ENCODE measurements at places on chromosomes 5 and 9.

DNA sequence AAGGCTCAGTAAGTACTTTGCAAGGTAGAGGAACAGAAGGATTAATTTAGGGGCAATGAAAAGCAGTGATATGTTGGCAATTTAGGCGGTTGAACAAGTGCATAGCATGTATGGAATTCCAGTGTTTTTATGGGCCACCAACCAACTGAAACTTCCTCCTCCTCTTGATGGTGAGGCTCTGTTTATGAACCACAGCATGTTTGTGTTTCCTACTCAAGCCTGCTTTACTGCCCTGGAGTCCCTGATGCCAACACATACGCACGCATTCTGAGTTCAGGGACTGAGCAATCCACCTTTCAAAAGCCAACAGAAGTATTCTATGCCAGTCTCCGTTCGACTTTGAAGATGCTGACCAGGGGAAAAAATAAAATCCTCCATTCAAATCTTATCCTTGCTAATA lies 417.5 kb downstream of the EFNA5 start:
- no peak for DNase-seq

DNA sequence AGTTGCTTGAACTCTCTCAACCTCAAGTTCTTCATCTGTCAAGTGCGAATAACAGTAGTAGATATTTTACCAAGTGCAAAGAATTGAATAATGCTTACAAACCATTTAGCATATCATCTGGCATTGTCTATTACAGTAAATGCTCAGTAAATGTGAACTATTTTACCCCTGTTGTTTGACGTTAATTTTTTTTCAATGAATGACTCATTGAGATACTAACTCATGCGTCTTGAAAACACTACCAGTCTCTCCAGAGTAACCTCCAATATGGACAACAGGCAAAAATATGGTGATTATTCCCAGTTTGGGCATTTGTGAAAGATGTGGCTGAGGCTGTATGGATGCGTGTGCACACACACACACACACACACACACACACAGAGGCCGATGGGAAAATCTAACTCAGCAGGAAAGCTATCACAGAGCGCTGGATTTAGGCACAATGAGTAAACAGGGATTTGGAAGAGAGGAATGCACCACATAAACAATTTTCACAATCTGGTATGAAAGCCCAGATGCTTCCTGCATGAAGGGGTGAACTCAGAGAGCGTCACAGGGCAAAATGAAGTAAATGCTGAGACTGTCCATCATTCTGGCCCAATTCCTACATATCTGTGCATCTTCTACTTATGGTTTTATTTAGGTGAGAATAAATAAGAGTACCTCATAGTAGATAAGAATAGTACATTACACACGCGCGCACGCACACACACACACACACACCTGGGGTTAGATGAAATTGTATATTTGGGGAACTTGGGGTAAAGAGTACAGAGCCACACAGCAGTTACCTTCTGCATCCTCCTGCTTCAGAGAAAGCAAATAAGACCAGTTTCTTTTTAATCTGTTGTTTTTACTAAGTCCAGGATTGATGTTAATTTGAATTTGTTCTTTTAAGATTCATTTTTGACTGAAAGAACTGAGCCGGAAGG lies 128.7 kb downstream of the PALM2AKAP2 start:
- no peak for DNase-seq

DNA sequence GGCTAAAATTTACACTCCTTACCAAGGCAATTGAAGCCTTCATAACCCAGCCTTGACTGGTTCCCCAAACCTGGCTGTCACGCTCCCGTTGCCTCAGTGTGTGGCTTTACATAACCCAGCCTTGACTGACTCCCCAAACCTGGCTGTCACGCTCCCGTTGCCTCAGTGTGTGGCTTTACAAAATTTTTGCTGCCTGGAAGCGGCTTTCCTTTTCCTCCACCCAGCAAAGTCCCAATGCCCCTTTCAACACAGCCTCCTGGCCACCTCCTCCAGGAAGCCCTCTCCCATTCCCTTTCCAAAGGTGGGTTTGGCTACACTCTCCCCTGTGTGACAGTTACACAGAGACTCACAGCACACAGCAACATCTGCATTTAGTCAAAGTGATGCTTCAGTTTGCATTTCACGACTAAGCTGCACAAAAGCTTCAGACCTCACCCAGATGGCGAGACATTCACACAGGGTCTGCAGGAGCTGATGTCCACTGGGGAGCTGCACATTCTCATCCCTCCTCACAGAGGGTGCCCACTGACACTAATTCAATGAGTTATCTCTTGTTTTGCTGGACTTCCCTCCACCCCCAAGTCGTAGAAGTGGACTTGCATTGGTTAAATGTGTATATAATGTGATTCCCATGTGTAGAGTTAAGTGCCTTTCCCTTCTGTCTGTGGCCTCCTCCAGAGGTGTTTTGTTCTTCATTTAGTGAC lies 156.6 kb upstream of the PHYKPL start:
- DNase-seq: no peak

GRCh38 chr5:33999978-34000377 lies 7.9 kb downstream of the AMACR start:
- DNase-seq: no peak

GRCh38 chr9:4503103-4503502 lies 12.8 kb downstream of the SLC1A1 start:
- DNase-seq: no peak

GRCh38 chr9:94823710-94824109 lies 97.2 kb downstream of the AOPEP start:
- no peak for DNase-seq

DNA sequence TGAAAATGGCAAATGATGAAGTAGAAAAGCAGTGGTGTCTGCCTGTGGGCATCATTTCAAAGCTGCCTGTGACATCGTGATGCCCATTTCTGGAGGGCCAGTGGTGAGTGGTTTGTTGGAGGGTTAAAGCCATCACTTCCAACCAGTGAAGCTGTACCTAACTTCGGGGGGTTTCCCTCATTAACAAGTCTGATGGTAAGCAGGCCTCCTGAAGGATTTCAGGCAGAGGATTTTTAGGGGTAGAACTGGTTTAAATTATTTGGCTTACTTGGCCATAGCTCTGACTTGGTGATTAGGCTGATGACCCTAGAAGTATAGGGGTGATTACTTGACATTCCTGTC lies 10.7 kb downstream of the TNFAIP8 start:
- DNase-seq: no peak

GRCh38 chr5:72251386-72251785 lies 68.7 kb downstream of the MRPS27 start:
- DNase-seq: no peak

DNA sequence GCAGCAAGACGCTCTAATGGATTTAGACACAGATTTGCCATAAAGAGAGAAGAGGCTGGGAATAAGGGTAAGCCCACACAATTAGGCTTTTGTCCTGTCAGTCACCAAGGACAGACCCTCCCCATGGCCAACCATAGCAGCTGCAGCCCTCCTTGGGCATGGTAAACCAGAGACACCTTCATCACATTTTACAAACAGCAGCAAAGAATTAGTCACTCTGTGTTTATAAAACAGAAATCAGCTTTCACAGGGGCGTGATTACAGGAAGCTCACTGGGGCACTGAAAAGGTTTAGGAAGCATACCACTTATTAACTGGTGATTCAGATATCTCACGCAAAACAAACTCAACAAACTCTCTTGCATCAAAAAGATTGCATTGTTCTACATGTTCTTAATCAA lies 37.3 kb upstream of the ZNF622 start:
- no peak for DNase-seq

GRCh38 chr9:36118706-36119105 lies 17.8 kb upstream of the GLIPR2 start:
- DNase-seq: no peak

DNA sequence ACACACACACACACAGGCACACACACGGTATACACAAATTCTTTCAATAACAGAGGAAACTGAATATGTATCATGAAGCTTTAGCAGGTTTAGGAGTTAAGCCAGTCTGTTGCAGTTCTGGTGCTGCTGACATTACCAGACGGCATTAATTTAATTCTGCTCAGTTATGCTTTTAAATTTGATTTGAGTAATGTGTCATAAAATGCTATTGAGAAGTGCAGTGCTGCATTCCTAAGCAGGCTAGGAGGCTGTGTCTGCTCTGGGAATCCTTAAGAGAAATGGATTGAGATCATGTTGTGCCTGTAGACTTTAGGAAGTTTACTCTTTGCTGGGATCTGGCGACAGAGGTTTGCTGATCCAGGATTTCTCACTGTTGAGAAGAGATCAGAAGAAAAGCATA lies 733.8 kb downstream of the BRINP1 start:
- no peak for DNase-seq

- DNase-seq: no peak
Measured at GRCh38 chr9:136017289-136018190, 56.4 kb upstream of the UBAC1 start.

DNA sequence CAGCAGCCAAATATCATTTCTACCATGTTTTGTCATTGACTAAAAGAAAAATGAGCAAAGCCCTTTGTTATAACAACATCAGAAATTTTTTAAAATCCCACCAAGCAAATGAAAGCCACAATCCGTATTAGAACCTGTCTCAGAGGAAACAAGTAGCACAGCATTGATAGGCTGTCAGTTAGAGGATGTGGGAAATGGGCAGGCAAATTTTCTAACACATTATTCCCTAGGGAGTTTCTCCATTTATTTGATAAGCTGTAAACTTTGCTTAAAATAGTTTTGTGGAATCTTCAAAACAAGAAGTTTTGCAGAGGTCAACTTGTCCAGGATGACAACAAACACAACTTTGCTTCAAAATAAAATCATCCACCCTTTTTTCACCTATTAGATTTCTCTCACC lies 53.6 kb upstream of the APC start:
- DNase-seq: no peak

- DNase-seq: no peak
Measured at GRCh38 chr5:52787600-52788504, at the start of the genes ITGA1 and PELO. TSS of gene ITGA1 (plus strand) at chr5:52787916. CDS start at chr5:52788354, 438 bp downstream. TSS of gene PELO (plus strand) at chr5:52787916. CDS start at chr5:52800395, 12,479 bp downstream.

DNA sequence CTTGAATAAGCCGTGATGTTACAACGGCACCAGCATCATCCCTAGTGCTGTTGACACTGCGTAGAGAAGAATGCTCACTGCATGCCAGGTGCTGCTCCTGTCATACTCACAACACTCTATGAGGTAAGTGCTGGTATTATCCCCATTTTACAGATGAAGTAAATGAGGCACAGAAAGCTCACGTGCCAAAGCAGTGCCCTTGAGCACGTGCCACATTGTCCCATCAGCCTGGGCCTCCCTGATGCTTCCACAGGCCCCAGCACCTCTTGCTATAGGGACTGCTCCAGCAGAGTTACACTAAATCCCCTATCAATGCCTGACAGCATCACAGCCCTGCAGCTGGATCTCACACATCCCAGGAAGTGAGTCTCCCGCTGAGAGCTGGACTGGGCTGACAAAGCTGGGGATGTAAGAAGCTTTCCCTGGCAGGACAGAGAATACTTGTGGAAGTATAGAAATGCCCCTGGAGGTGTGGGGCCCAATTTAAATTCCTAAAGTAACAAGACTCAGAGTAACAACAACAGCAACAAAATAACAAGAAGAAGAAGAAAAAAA lies 216.1 kb downstream of the FSTL4 start:
- DNase-seq: no peak
